ENCODE measurements at places on chromosomes 5 and 9. TPM values are rescaled to one million over a fixed set of nuclear protein-coding genes. Genes with fewer than 3 reads are reported as not detected.

The TPM2 gene
- polyA plus RNA-seq, result 3,584 TPM

The PRRC2B gene
- 25.2 TPM for polyA plus RNA-seq

The NREP gene
- 1,378 TPM for polyA plus RNA-seq

The ECSCR gene
- polyA plus RNA-seq, result 0.49 TPM

The OBP2B gene
- not detected for polyA plus RNA-seq

The CTXN3 gene
- polyA plus RNA-seq, result not detected

The EGFL7 gene
- polyA plus RNA-seq, result 15.7 TPM

The ST8SIA4 gene
- not detected for polyA plus RNA-seq

The ADAMTS13 gene
- polyA plus RNA-seq, result 0.86 TPM

The SELENOP gene
- 1.5 TPM for polyA plus RNA-seq

Measured in GM23248 (cell line).